ENCODE measurements at places on chromosomes 1 and 21.
A peak's percentile ranks its signal among the peaks of the same experiment; 100 is the strongest.

- peak; percentile 54 for DNase-seq
Measured at GRCh38 chr1:227546598-227547309, 16.6 kb upstream of the ZNF678 start.

GRCh38 chr1:205703072-205703471 is 22.8 kb upstream of the SLC45A3 start:
- DNase-seq: no peak

GRCh38 chr1:228180959-228181644 is 15.5 kb downstream of the IBA57 start:
- DNase-seq: no peak

DNA sequence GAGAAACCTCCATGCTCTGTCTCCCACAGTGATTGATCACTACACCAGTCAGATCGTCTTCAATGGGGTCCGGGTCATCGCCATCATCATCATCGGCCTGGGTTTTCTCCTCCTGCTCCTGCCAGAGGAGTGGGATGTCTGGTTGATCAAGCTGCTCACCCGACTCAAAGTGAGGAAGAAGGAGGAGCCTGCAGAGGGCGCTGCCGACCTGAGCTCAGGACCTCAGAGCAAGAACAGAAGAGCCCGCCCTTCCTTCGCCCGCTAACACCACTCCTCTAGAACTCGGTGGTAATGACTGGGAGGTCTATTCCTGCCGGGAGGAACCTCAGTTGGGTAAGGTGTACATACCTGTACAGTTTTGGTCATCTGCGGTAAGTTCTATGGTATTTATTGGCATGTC is 50.3 kb upstream of the COA6 start:
- no peak for DNase-seq

GRCh38 chr1:79749607-79750006 is 743.1 kb upstream of the ADGRL4 start:
- DNase-seq: no peak

Measured in heart left ventricle (tissue), 16 donors.